NCI-H460 (cell line): ENCODE measurements at places on chromosomes 12 and 14. TPM values are rescaled to one million over a fixed set of nuclear protein-coding genes. Genes with fewer than 3 reads are reported as not detected.
A peak's percentile ranks its signal among the peaks of the same experiment; 100 is the strongest.

The DAO gene
- not detected in 2 replicates for total RNA-seq

The ADCY4 gene
- total RNA-seq: 0.40 TPM in 1 of 2 replicates, not detected in the other

The CLEC12A gene
- total RNA-seq: not detected in 2 replicates

The SOS2 gene
- total RNA-seq: 24.2 and 26.7 TPM in 2 replicates

The MYF6 gene
- not detected in 2 replicates for total RNA-seq

The CLEC4D gene
- not detected in 2 replicates for total RNA-seq

The DEPDC4 gene
- 1.7 and 3.3 TPM in 2 replicates for total RNA-seq

The COCH gene
- total RNA-seq: 27.8 and 28.2 TPM in 2 replicates

The LTBP2 gene
- total RNA-seq: 0.43 and 0.79 TPM in 2 replicates

The RNASE7 gene
- total RNA-seq: not detected in 2 replicates

- DNase-seq: no peak
These were observed 186.4 kb downstream of the MSRB3 start for GRCh38 chr12:65464930-65465329.

DNA sequence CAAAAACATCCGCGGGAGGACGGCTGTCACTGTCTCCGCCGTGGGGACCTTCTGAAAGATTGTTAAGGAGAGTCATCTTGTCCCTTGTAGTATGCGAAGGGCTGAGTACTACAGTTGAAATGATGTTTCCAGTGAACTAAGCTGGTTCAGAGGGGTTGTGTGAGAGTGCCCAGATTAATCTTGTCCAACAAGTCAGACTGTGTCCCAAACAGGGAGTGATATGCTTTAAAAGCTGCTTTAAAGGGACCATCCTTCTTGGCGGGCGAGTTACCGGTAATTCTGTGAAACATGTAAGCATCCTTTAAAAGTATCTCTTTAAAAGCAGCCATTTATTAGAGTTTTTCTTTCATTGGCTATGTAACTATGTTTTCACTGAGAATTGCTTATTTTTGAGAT is 1.1 kb downstream of the WDR20 start:
- DNase-seq: no peak

- no peak for DNase-seq
These were observed 21.2 kb downstream of the DEGS2 start for GRCh38 chr14:100138082-100138787.

- no peak for DNase-seq
These were observed 284.7 kb downstream of the NUAK1 start for GRCh38 chr12:105854071-105854470.

DNA sequence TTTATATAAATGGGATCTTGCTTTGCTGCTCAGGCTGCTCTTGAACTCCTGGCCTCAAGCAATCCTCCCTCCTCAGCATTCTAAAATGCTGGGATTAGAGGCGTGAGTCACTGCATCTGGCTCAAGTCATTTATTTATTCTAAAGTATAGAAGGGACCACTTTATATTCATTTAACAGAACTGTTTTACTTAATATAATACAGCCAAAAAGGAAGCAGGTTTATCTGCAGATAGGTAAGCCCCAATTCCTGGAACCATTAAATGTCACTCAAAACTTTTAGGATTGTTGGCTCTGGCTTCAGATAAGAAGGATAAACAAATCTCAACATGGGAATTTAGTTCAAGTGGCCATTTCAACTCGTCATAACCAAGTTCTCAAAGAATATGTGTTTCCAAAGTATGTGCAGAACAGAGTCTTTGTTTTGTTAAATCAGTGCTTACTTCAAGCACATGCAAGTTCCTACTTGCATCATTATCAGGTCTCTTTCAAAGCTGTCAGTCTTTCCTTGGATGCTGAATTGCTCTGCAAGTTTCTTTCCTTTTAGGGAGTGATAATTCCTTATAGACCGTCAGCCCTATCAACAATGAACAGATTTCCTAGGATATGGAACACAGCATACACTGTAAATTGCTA is 60.4 kb downstream of the KITLG start:
- no peak for DNase-seq

DNA sequence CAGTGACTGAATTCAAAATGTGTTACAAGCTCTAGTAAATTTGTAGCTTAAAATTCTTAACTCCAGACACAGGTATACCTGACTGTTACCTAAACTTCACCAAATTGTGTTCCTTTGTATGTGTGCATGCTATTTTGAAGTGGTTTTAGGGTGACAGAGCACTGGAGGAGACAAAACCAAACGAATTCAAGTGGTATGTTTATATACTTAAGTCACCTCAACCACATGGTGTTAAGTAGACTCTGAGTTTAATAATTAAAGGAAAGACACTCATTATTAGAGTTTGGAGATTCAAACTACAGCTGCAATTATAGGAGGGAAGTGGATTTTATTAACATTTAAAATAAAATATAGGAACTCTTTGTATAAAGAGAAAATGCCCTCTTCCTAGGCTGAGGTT is 84.3 kb downstream of the PLCZ1 start:
- DNase-seq: no peak

GRCh38 chr14:69582829-69583228 is 8.2 kb upstream of the CCDC177 start:
- DNase-seq: no peak

- no peak for DNase-seq
These were observed 373.4 kb downstream of the NUAK1 start for GRCh38 chr12:105765053-105766014.

- no peak for DNase-seq
These were observed 142.6 kb downstream of the CALM1 start for GRCh38 chr14:90539496-90539775.

DNA sequence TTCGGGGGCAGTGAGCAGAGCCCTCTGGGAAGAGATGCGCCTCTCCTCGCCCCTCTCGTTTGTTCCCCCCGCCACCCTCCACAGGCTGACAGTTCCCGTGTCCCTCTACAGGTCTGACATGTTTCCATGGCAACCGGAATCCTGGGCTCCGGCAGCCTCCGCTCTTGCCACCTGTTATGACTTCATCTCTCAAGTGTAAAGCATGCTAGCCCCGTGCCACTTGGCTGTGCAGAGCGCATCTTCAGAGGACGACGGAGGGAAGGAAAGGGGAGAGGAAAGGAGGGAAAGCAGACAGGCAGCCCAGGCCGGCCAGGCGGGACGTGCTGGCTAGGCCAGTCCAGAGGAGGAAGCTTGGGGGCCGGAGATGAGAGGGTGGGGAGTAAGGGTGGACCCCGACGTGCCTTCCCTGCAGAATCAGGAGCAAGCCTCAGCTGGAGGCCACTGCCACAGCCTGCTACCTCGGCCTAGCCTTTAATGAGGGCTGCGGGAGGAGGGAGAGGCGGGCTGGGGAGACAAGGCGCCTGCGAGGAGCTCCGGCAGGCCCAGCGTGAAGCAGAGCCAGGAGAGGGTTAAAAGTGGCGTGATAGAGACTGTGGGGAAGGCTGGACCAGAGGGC is 214.3 kb downstream of the DPF3 start:
- DNase-seq: no peak

- DNase-seq: peak; percentile 49
These were observed 685 bp upstream of the MYL6B start for GRCh38 chr12:56151672-56152131.

GRCh38 chr12:79658221-79658620 is 32.5 kb downstream of the PAWR start:
- no peak for DNase-seq
